ENCODE measurements at places on chromosomes 4 and X.
A peak's percentile ranks its signal among the peaks of the same experiment; 100 is the strongest.

DNA sequence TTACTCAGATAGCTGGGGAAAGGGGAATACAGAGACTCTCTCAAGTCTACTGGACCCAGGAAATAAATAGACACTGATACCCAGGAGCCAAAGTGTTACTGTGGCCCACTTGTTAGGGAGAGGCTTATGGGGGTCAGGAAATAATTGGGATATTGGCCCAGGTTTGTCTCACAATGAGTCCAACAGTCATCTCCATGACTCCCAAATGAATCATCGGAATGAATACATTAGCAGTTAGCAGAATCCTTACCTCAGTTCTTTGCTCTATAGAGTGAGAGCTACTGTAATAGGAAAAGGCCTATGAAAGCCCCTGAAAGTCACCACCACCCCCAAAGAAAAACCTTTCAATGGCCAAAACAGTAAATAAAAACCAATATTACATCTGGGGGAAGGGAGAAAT lies 42.4 kb upstream of the ARHGEF6 start:
- no peak for DNase-seq

DNA sequence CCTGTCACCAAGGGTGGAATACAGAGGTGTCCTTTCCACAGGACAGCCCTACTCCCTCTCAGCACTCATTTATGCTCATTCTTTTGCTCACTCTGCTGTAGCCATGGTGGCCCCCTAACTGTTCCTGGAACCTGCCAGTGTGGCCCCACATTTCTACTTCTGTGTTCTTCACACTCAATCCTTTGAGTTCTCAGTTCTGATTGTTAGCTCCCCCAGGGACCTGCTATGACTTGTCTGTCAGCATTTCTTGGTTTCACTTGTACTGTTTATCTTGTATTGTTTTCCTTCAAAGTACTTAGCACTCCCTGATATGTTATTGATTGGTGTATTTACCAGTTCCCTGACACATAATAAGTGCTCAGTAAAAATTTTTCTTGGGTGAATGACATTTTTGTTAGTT lies 14.9 kb downstream of the VBP1 start:
- DNase-seq, result no peak

DNA sequence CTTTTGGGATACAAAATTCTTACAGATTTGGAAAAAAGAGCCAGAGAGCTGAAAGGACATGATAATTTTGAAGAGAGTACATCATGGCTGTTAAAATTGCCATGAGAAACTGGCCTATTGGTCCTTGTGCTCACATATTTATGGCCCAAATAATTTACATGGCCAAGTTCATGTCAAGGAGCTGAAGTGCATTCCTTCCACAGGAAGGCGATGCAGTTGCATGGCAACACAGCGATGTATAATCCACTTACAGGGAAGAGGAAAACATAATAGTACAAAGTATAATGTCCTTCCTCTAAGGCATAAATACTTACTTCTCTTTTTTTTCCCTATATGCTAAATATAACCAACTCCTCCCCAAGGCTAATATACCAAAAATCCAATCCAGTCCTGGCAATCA lies 914.5 kb upstream of the AGA start:
- no peak for DNase-seq

DNA sequence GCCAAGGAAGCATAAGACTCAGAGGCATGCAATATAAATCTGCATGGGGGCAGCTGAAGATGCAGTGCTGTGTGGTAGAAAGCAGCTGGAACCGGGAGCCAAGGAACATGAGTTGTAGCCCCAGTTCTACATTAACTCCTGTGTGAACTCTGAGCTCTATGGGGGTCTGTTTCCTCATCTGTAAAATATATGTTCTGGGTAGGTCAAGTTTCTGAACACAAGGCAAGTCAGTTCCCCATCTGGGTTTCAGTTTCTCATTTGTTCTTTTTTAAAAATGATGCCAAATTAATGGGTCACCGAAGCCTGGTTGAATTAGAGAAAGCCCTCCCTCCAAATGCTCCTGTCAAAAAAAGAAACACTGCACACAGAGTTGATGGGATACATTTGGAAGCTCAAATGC lies 24.0 kb downstream of the UNC5C start:
- DNase-seq, result no peak

- DNase-seq, result peak; percentile 7
Observed at GRCh38 chrX:153557618-153558355, 40.3 kb downstream of the ATP2B3 start.

DNA sequence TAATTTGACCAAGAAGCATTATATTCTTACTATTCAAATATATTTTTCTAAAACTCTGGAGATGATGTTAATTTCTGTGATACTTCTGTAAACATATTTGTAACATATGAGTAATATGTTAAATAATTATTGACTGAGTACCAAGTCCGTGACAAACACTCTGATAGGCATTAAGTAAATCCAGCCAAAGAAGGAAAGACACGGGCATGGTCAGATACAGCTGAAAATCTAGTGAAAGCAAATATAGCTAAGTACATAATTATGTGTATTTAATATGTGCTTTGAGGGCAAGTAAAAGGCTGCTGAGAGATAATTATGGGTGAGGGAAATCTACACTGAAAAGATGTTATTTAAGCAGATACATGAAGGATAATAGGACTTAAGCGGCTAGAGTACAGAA lies 1263.6 kb upstream of the ADGRL3 start:
- no peak for DNase-seq

GRCh38 chrX:94204524-94204923 lies 530.5 kb downstream of the FAM133A start:
- no peak for DNase-seq

GRCh38 chr4:75653845-75654503 lies 19.2 kb downstream of the G3BP2 start:
- DNase-seq, result no peak

DNA sequence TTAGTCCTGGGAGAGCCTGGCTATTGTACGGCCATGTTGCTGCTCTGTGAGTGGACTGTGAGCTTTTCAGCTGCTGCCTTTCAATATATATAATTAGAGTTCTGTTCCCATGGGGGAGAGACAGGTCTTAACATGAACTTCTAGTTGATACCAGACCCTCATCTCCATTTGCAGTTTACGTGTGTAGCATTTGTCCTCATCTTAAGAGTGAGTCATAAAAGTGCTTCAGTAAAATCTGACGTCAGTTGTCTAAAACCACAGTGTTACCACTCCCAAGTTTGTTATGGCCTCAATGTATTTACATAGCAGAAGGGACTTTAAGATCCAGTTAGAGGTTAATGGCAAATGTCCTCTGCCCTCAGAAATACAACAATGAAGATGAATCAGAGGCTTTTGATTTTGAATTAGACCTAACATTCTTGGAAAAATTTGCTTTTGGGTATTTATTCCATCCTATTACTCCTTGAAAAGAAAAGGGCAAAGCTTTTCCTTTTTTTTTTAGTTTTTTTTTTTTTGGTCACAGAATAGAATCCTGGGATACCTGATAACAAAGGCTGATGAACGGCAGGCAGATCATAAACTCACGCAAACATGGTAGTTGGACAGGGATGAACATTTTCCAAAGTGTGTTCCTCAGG lies 38.6 kb downstream of the PHOX2B start:
- DNase-seq, result no peak

Data from HL-60 (cell line).